ENCODE measurements at places on chromosomes 6 and 20. TPM values are rescaled to one million over a fixed set of nuclear protein-coding genes. Genes with fewer than 3 reads are reported as not detected.

Gene SOX18
- total RNA-seq, result 2.3 TPM

Gene OR2B6
- 0.15 TPM for total RNA-seq

Gene PLCB4
- 15.2 TPM for total RNA-seq

Gene RTEL1
- 6.4 TPM for total RNA-seq

Gene GINS1
- 29.4 TPM for total RNA-seq

Gene NOP56
- total RNA-seq, result 606 TPM

Gene ATRN
- total RNA-seq, result 25.5 TPM

Gene NMBR
- not detected for total RNA-seq

Gene PNLDC1
- total RNA-seq, result not detected

Gene TCF19
- 13.2 TPM for total RNA-seq

Gene LAMA2
- 0.38 TPM for total RNA-seq

Gene POU5F1
- total RNA-seq, result 3.2 TPM

Gene RFX6
- not detected for total RNA-seq

Gene RAET1L
- 0.25 TPM for total RNA-seq

Gene BPIFB4
- not detected for total RNA-seq

Gene TRIM10
- total RNA-seq, result not detected

Gene BEND6
- 0.96 TPM for total RNA-seq

Gene SPDEF
- 2.7 TPM for total RNA-seq

Gene AVP
- not detected for total RNA-seq

Gene CPXM1
- not detected for total RNA-seq

Gene CRYBG1
- 0.55 TPM for total RNA-seq

Gene SLC17A9
- total RNA-seq, result 0.08 TPM

Measured in A549 treated with CpdA at 1 μM for 4 hours (cell line).